ENCODE measurements at places on chromosomes 16 and 17. TPM values are rescaled to one million over a fixed set of nuclear protein-coding genes. Genes with fewer than 3 reads are reported as not detected.

DNASE1L2 gene
- 1.3 TPM for total RNA-seq

TBX2 gene
- 6.0 TPM for total RNA-seq

ACSM3 gene
- 2.9 TPM for total RNA-seq

KIF19 gene
- 0.02 TPM for total RNA-seq

KRTAP4-7 gene
- total RNA-seq: not detected

SOX9 gene
- total RNA-seq: 8.9 TPM

MT1H gene
- not detected for total RNA-seq

PDE6G gene
- total RNA-seq: 2.4 TPM

P2RX5 gene
- total RNA-seq: 24.9 TPM

CCDC40 gene
- total RNA-seq: 8.0 TPM

CES4A gene
- total RNA-seq: 4.2 TPM

CCL7 gene
- 0.22 TPM for total RNA-seq

EXOC3L1 gene
- 0.20 TPM for total RNA-seq
